ENCODE measurements at places on chromosomes 2 and 18.
A peak's percentile ranks its signal among the peaks of the same experiment; 100 is the strongest.

DNA sequence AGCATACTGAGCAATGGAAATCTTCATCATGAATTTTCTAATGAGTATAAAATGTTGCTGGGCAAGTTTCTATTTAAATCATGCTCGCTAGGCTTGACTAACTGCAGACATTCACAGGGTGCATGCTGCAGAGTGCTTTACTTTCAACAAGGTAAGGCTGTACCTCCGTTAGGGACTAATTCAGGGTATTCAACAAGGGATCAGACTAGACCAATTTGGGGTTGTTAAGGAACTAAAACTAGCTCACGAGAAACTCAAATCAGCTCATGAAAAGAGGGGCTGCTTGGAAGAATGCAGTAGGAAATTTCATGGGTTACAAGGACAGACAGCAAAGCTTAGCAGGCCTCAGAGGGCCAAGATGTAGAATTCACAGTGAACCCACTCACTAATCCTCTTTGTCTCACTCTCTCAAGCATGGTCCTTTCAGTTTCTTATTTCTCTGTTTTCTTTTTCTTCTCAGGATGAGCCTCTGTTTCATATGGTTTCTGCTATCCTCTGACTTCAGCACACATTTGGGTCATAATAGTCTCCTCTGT, 2.2 kb downstream of the MYO3B start:
- DNase-seq, result peak; percentile 76

DNA sequence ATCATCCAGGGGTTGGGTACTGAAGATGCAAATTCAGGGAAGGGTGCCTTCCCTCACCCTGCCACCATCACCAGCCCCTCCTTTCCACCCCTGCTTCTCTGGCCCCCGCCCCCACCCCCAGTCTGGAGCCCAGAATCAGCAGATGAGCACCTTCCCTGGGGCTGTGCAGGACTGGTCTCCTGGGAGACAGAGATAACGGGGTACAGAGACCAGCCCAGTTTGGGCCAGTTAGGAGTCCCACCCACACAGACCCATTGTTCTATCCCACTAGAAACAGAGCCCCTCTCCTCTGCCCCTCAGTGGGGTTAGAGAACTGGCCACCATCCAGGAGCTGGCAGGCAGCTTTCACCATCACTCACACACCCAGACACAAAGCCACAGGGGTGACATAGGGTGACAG, 4.5 kb upstream of the CRYBA2 start:
- no peak for DNase-seq

DNA sequence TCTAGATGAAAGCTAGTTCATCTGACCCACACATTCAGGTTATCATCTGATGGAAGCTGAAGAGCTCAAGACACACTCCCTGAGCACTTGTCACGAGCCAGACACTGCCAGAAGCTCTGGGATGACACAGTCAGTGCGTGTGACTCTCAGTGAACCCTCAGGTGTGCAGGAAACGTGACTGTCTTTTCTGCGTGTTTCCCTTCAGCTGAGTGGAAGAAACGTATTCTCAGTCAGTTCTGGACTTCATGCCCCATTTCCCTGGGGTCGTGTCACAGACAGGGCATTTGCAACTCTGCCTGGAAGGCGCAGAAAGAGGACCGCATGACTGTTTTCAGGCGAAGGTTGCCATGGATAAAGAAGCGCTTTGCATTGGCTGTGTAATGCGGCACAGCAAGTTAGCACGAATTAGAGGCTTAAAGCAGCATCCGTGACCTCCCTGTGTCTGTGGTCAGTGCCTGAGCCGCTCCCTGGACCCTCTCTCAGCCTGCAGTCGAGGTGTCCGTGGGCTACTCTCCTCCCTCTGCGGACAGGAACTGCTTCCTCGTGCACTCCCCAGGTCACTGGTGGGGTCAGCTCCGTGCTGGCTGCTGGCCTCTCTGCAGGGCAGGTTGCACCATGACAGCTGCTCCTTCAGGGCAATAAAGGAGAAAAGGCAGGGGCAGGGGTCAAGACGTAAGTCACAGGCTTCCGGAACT, 3.3 kb upstream of the ALLC start:
- no peak for DNase-seq

- no peak for DNase-seq
Measured at GRCh38 chr2:26731714-26732113, 32.4 kb upstream of the SLC35F6 start.

- DNase-seq, result peak; percentile 60
Measured at GRCh38 chr2:154623819-154624218, 74.7 kb upstream of the KCNJ3 start.

- no peak for DNase-seq
Measured at GRCh38 chr18:59029663-59030429, 109.8 kb upstream of the SEC11C start.

DNA sequence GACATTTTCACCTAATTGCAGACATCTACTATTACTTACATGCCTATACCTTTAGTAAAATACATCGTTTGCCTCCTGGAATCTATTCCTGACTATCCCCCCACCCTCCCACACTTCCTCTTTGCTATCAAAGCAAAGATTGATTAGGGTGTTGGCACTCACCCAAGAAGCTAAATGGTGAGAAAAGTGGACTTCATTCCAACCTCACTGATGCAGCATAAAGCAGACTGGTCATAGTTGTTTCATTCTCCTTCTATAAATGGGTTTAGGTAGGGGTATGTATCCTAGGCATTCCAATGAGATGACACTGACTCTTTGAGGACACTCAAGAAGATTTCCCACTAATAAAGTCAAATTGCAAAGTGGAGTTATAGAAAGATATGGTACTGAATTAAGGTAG, 97.4 kb downstream of the LRP1B start:
- no peak for DNase-seq

DNA sequence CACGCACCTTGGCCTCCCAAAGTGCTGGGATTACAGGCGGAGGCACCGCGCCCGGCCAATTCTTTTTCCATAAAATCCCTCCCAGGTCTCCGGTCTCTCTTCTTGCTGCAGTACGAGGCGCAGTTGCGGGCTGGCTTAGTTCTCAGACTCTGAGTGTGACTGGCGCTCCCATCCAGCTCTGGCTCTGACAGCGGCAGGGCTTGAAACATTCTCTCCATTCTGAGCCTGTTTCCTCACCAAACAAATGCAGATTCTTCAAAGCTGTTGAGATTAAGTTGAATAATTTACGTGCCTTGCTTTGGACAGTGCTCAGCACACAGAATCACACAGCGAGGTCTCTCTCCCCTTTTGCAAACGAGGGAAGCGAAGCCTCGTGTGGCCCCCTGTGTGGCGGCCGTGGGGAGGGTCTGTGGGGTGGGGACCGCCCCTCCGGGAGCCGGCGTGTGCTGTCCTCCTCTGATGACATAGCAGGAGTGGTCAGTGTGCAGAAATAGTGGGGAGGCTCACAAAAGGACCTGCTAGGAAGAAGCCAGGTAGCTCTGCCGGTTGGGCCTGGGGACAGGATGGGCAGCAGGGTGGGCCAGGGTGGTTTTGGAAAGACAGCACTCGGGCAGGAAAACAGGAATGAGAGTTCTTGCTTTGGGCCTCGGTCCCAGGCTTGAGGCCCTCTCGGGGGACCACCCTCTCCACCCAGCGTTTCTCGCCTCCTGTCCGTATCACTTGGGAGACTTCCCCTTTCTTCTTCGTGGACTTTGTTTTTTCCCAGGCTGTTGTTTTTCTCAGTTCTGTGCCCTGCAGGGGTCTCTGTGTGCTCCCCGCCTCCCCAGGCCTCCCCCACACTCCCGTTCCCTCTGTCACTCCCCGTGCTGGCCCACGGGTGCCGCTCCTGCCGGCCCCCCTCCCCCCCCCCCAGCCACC, 75.0 kb downstream of the KCNG2 start:
- no peak for DNase-seq

GRCh38 chr2:85549095-85549494, 10.1 kb downstream of the MAT2A start:
- DNase-seq, result no peak

GRCh38 chr2:215748446-215748845, 264.9 kb downstream of the MREG start:
- peak; percentile 26 for DNase-seq

DNA sequence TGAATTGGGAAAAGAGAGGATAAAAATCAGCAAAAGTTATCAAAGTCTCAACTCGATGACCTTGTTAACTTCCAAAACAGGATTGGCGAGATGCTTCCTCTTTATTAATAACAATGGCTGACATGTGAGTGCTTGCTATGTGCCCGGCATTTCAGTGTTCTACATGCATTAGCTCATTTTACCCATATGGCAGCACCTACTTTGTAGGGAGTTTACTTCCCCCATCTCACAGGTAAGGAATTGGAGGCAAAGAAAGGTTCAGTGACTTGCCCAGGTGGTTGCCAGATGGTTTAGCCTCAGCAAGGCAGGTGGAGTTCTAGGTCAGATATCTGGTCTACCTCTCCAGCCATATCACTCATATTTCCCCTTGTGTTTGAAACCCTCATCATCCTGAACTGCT, 12.4 kb downstream of the TFCP2L1 start:
- peak; percentile 53 for DNase-seq

- peak; percentile 55 for DNase-seq
Measured at GRCh38 chr2:141554810-141555209, 576.0 kb downstream of the LRP1B start.

DNA sequence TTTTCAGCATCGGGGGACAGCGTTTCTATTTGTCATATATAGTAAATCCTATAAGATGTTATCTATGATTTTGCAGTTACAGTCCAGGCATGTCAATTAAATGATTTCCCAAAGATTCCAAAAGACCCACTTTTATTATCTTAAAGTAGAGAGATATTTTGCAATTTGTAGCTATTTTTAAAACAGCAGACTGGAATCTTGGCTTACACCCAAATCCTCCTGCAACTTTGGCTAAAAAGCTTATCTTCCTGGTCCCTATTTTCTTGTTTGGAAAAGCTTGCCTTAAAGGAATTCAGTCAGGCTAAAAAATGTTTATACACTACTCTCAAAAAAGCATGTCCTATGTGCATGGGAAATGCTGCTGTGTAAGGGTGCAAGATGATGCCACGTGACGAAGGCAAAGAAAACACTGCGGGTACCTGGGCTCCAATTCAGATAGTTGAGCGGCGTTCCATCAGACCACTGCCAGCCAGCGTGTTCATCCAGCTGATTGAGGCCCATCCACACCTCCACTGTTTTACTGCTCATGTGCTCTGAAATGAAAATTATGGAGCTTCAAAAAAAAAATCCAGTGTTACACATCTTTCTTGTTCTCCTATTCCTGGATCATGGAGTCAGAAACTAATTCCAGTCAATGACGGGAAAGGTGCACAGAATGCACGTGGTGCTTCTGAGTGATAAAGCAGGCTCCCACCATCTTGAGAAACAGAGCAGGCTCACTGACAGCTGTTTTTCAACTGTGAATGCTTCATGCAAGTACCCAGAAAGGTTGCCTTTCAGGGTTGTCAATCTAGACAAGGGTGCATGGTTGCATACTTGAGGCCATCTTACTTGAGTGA, 33.8 kb downstream of the PLA2R1 start:
- no peak for DNase-seq

DNA sequence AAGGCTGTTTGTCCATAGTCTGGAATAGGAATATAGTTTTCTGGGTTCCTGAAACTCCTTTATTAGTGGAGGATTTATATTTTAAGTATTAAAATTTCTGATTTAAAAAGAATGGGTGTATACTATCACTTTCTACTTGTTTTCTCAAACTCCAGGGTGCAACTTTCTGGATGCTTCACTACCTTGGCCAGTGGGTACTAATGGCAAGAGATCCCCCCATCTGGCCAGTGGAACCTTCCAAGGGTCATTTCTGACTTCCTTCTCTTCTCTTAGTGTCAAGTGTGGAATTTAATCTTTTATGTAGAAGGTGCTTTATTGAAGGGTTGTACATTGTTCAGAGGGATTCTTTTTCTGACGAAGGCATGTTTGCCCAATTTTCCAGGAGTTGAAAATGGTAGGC, 86.4 kb upstream of the LPIN2 start:
- no peak for DNase-seq

DNA sequence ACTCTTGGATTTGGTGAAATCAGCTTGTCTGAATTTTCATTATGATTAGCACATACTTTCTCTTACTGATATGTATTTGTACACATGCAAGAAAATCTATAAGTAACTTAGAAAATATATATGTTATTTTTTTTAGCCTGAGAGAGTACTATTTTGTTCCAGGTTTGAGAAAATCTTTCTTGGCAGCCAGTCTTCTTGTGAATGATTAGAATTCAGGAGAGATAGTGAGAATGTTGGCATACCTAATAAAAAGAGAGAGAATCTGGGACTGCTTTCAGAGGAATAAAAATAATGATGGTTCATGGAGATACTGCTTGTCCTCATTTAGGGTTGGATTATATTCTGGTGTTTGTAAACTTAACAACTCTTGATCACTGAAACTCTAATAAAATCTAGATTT, 44.4 kb upstream of the RIT2 start:
- DNase-seq, result no peak

GRCh38 chr2:10947005-10947440, 35.3 kb downstream of the KCNF1 start:
- peak; percentile 80 for DNase-seq

- DNase-seq, result no peak
Measured at GRCh38 chr2:210366675-210367080, 51.7 kb upstream of the MYL1 start.

- no peak for DNase-seq
Measured at GRCh38 chr2:186913870-186914269, 64.9 kb upstream of the ZSWIM2 start.

DNA sequence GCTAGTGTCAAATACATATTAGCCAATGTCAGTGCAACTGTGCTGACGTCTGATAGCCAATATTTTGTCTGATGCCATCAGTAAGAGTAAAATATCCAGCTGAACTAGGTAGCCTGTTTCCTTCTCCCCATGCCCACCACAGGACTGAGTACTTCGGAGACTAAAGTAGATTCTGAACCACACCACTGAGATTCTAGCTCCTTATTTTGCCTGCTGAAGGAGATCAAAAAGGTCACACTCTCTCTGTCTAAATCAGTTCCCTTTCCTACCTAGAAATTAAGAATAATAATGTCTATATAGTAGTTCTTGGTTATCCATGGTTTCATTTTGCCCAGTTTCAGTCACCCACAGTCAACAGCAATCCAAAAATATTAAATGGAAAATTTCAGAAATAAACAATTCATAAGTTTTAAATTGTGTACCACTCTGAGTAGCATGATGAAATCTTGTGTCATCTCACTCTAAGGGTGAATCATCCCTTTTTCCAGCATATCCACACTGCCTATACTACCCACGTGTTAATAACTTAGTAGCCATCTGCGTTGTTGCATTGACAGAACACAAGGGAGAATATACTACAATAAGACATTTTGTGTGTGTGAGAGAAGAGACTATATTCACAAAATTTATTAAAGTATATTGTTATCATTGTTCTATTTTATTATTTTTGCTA, 1043.3 kb upstream of the PIK3C3 start:
- peak; percentile 67 for DNase-seq

- no peak for DNase-seq
Measured at GRCh38 chr2:192017844-192018243, 171.0 kb upstream of the CAVIN2 start.

All from epithelial cell of esophagus (primary cell).